ENCODE measurements at places on chromosomes 4 and X.

DNA sequence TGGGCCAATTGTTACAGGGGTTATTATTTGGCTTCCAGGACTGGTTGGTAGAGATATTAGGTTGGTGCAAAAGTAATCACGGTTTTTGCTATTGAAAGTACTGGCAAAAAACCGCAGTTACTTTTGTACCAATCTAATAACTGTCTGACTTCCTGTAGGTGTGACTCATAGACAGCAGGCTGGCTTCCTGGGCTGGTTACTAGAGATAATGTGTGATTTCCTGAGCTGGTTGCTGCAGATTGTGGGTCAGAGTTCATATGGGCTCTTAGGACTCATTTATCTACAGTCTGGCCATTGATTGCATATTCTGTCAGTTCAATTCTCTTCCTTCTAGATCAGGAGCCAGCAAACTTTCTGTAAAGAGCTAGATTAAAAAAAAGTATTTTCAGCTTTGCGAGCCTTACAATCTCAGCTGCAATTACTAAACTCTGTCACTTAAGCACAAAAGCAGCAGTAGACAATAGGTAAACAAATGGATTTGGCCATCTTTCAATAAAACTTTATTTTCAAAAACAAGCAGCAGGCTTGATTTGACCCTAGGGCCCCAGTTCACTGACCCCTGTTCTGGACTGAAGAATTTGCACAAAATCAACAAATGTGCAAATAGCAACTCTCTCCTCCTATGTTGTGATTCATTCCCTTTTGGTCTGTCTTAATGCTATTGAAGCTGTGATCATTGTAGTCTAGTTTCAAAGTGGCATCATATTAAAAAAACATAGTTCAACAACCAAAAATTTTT is 50.8 kb upstream of the BOD1L1 start:
- no peak for DNase-seq

DNA sequence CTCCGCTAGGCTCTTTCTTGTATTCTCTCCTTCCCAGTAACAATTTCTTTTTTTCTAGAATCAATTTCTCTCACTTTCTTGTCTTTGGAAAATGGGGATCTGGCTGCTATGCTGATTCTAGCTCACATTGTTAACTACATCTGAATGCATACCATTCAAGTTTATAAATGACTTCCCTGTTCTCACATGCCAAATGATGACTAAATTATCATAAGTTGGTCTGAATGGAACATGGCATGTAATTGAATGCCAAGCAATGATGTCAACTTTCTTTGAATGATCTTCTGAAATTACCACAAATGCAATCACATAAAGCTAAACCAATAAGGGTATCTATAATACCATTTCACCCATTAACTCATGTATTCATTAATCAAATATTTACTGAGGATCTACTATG is 2.7 kb upstream of the ITM2A start:
- DNase-seq, result no peak

DNA sequence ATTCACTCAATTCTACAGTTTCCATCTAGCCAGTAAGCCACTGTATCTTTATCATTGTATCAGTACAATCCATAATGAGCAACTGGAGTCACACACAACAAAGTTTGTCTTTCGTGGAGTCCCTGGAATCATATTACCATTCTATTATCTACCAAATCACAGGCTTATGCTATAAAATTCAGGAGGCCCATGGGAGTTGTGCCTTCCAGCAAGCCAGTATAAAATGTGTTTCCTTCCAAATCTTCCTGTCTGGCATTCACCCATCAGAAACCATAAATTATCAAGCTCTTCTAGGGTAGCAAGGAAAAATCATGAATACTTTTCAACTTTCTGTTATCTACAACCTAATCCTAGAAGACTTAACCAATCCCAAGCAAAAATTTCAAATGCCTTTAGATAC is 1383.3 kb upstream of the PCDH7 start:
- DNase-seq, result no peak

DNA sequence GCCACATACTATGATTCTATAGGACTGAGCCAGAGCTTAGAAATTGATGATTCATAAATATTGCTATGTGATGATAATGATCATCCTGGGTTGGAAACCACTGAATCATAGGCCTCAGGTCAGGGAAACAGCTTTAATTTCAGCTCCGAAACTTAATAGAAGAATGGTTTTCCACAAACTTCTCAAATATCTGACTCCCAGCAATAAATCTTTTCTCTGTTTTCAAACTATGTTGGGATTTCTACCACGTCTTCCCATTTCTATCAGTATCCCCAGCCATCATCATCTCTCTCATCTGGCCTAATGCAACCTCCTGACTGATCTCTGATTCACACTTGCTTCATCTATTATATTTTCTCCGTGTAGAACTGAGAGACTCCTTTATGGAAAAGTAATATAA is 521.8 kb upstream of the AGA start:
- no peak for DNase-seq

- no peak for DNase-seq
Measured at GRCh38 chr4:4712800-4713528, 146.5 kb upstream of the MSX1 start.

GRCh38 chrX:13198056-13198761 is 121.6 kb downstream of the ATXN3L start:
- no peak for DNase-seq

All from GM12891 (cell line).